ENCODE measurements at places on chromosomes 4 and X.

- no peak for DNase-seq
Measured at GRCh38 chr4:96025011-96025410, 185.1 kb downstream of the PDHA2 start.

DNA sequence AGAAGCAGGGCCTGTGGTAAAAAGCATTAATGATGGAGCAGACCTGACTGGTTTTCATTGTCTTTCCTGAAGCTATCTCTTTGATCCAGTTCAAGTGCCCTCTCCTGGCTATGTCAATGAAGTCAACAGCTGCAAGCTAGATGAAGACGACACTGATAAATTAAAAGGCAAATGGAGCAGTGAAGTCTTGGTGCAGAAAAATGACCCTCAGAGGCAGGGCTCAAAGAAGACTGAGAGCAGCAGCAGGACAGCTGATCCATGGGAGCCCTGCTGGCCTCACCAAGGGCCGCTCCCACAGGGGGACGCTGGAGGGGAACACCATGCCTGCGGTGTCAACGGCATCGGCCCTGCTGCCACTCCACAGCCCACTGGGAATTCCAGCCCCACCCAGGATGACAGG is 96.2 kb downstream of the RELL1 start:
- DNase-seq = no peak

GRCh38 chrX:118370921-118371624 is 25.2 kb downstream of the WDR44 start:
- no peak for DNase-seq

GRCh38 chrX:48458711-48459110 is 11.3 kb downstream of the SLC38A5 start:
- no peak for DNase-seq

All from activated CD8-positive, alpha-beta memory T cell treated with anti-CD3 and anti-CD28 coated beads for 4 hours (primary cell).